ENCODE measurements at places on chromosomes 2 and 18.

GRCh38 chr18:63562284-63562683 is 20.1 kb downstream of the SERPINB12 start:
- DNase-seq, result no peak

DNA sequence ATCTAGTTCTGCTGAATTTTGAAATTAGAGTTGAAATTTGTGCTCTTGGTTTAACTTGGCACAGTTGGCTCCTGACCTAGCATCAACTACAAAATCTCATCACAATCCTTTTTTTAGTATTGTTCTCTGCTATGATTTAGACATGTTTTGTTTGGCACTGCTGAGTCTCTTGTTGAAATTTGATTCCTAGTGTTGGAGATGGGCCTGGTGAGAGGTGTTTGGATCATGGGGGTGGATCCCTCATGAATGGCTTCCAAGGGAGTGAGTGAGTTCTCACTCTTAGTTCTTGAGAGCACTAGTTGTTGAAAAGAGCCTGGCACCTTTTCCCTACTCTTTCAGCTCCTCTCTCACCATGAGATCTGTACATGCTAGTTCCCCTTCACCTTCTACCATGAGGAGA is 605.6 kb upstream of the SLC39A10 start:
- no peak for DNase-seq

- no peak for DNase-seq
These were observed 1.5 kb upstream of the DGUOK start for GRCh38 chr2:73925033-73925704.

DNA sequence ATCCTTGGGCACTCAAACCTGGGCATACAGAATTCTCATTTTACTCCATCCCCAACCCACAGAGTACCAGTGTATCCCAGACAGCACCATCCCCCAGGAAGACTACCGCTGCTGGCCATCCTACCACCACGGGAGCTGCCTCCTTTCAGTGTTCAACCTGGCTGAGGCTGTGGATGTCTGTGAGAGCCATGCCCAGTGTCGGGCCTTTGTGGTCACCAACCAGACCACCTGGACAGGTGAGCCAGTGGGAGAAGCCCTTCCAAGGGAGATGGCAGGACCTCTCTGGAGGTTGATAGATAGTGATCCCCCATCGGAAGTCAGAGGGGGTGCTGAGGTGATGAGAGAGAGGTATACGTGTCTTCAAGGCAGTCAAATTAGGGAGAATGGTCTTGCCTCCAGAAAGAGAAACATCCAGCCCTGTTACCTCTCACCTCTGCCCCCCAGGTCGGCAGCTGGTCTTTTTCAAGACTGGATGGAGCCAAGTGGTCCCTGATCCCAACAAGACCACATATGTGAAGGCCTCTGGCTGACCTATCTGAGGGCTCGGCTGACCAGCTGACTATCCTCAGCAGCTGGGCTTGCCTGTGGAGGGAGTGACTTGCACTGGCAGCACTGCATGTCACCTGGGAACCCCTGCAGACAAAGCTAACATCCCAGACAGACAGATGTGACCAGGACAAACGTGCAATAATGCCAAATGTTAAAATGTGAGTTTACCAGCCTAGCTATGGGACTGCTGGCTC is 9.5 kb downstream of the PKDCC start:
- no peak for DNase-seq

GRCh38 chr2:60353863-60354262 is 199.6 kb downstream of the BCL11A start:
- no peak for DNase-seq

DNA sequence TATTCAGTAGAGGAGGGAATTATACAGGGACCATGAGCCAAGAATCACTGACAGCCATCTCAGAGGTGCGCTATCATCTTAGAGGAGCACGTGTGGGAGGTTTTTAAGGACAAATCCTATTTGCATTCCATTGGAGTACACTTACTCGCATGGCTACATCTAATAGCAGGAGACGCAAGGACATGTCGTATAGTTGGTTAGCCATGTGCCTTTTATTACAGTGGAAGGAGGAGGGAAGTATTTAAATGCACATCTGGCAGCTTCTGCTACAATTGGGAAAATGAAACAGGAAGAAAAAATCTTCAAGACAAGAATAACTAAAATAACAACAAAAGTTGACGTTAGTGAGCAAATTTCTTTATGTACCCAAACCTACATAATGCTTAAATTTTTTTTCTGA is 86.5 kb upstream of the UGP2 start:
- DNase-seq, result no peak

- DNase-seq, result no peak
These were observed at the start of gene GPR148 for GRCh38 chr2:130728549-130729316. GPR148 (plus strand) TSS chr2:130729070; CDS start chr2:130729152, 82 bp downstream.

- no peak for DNase-seq
These were observed 57.1 kb downstream of the TRIB2 start for GRCh38 chr2:12773586-12774394.

GRCh38 chr18:52228166-52228565 is 111.8 kb upstream of the DCC start:
- no peak for DNase-seq

DNA sequence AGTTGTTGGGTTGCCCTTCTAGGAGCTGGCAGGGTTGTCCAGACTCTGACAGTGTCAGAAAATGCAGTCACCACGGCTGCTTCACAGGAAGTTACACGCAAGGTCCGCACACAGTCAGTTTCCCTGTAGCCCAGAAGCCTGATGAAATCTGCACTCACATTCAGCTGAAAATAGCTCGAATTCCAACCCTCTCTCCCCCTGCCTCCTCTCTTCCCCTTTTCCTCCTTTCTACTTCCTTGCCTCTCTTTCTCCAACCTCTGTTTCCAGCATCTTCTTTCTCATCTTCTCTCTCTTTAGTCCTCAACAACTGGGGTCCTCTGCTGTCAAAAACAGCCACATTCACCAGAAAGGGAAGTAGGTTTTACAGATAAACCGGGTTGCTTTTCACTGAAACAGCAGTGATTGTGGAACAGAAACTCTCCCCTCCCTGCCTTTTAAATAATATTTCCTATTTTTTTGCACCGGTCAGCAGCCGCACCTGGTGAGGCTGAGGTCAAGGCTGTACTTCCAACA is 69.3 kb downstream of the BCL11A start:
- no peak for DNase-seq

- no peak for DNase-seq
These were observed 25.1 kb downstream of the TTC39C start for GRCh38 chr18:24039671-24040070.

- DNase-seq, result no peak
These were observed 144.3 kb upstream of the MAP3K20 start for GRCh38 chr2:172931256-172931894.

DNA sequence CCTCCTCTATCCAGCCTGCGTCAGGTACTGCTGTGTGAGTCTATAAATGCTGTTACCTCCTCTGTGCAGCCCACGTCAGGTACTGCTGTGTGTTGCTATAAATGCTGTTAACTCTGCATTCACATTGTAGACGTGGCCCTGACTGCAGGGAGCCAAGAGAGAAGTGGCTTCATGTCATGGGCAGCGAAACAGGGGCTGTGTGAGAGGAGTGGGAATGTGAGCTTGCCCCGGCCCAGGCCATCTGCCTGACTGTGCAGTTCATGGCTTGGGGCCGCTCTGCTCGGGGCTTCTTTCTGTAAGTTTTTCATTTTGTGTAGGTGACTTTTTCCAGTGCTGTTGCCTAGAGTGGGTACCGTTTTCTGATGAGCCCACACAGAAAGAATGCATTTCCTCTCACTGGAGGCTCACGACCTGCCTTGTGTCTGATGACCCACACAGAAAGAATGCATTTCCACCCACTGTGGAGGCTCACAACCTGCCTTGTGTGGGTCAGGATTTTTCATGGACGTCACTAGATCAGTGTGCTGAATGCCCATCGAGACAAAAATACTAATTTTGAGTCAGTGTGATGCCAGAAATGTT is 104.5 kb downstream of the SNTG2 start:
- no peak for DNase-seq

DNA sequence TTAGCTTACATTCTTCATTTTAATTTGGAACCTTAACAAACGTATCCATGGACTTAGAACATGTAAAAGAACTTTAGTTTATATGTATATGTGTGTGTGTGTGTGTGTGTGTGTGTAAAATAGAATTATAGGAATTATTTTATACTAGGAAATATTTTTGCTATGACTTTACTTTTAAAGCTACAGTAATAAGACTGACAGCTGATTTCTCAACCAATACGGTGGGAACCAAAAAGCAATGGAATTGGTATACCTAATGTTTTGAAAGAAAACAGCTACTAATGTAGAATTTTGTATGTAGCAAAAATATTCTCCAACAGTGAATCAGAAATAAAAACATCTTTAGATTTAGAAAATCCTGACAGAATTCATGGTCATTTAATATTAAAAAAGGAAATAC is 146.5 kb upstream of the ARL4C start:
- DNase-seq, result no peak

GRCh38 chr2:172671501-172671900 is 64.1 kb upstream of the RAPGEF4 start:
- no peak for DNase-seq

- DNase-seq, result no peak
These were observed 3.5 kb upstream of the IGFBP5 start for GRCh38 chr2:216698895-216699294.

DNA sequence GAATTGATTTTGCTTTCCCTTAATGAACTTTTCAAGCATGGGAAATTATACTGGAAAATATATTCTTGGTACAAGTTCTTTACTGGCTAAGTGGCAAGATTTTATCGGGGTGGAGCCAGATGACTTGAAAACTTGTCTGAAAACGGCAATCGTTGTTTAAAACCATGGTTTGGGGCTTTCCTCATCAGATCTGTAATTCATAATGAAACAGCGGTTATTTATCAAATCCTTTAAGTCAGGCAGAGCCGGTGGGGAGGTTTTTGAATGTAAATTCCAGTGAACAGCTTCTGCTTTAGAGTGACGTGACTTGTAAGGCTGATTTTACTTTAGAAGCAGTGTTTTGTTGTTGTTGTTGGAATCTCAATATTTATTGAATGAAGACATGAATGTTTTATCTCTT is 2.6 kb downstream of the SEC11C start:
- DNase-seq, result no peak

Measured in stimulated activated CD8-positive, alpha-beta memory T cell treated with anti-CD3 and anti-CD28 coated beads, Interleukin-7, amount 100 ng/mL, for 4 hours (primary cell).